AG09319 (cell line): ENCODE measurements at places on chromosomes 13 and 19.
A peak's percentile ranks its signal among the peaks of the same experiment; 100 is the strongest.

- peak; percentile 96 for DNase-seq
Measured at GRCh38 chr19:56507446-56508289, at the start of gene ZNF471. TSS of gene ZNF471 (plus strand) at chr19:56507855. CDS start at chr19:56511572, 3,717 bp downstream.

GRCh38 chr13:63287926-63288325, 1872.3 kb upstream of the PCDH20 start:
- no peak for DNase-seq

- no peak for DNase-seq
Measured at GRCh38 chr19:35256566-35256965, 7.8 kb downstream of the LSR start.

DNA sequence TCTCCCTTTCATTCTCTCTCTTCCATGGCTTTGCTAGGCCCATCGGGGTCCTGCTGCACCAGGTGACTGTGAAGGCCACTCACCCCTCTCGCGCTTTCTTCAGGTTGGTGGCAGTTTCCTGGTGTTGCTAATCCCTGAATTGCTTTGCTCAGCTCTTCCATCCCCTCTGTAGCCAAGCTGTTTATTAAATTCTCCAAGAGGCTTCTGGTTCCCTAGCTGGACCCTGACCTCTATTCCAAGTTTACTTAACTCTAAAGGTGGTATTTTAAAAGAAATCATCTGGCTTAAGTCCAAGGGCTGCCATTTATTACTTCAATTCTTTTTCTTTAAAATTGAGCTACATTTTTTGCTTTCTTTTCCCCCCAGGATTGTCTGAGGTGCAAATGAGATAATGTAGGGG, 32.7 kb upstream of the MICU2 start:
- DNase-seq, result no peak

DNA sequence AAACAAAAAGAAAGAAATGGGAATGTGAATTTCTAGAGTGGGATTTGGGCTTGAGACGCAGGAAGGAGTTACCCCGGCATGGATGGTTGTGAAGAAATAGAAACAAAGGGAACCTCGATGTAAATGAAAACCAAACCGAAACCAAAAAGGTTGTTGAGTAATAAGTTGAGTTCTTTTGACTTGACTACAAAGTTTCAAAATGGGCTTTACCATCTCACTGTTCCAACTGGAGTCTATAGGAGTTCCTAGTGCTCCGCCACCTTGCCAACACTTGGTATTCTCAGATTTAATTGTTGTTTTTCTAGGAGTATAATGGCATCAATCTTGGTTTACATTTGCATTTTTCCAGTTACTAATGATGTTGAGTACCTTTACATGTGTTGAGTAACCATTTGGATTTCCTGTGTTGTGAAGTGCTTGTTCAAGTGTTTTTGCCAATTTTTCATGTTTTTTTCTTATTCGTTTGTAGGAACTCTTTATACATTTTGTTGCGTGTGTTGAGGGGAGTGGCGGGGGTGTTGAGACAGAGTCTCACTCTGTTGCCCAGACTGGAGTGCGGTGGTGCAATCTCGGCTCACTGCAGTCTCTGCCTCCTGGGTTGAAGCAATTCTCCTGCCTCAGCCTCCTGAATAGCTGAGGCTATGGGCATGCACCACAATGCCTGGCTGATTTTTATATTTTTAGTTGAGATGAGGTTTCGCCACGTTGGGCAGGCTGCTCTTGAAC, 9.2 kb downstream of the UBE2S start:
- DNase-seq, result no peak

DNA sequence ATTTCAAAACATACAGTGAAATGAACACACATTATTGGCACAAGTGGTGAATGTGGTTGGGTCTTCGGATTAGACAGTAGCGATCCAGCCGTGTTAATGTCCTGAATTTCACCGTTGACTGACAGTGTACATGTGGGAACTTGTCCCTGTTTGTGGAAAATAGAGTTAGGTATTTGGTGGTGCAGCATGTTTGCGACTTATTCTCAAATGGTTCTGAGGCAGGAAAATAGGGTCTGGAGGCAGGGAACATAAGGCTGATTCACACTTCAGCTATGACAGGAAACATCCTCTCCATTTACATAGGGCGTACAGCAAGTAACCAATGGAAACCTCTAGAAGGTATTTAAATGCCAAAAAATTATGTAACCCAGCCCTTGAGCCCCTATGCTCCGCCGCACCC, 4.2 kb downstream of the LGALS7B start:
- DNase-seq, result no peak

GRCh38 chr13:20126541-20127261, 34.2 kb downstream of the GJA3 start:
- no peak for DNase-seq

DNA sequence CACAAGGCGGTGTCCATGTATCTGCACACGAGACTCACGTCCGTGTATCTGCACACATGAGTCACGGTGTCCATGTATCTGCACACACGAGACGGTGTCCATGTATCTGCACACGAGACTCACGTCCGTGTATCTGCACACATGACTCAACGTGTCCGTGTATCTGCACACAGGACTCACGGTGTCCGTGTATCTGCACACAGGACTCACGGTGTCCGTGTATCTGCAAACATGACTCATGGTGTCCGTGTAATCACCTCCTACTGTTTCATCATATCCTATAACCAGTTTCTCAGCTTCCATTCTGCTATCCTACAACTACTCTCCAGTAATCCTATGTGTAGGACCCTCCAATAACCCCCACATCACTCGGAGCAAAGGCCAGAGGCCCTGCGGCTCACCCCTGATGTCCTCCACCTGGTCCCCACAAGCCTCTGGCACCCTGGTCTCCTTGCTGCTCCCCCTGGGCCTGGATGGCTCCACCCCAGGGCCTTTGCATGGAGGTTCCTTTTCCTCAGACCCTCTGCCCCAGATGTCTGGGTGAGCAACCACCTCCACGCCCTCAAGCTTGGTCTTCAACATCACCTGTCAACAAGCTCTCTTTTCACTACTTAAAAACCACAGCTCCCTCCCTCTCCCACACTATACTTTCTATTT, 2.5 kb upstream of the TMEM255B start:
- no peak for DNase-seq

DNA sequence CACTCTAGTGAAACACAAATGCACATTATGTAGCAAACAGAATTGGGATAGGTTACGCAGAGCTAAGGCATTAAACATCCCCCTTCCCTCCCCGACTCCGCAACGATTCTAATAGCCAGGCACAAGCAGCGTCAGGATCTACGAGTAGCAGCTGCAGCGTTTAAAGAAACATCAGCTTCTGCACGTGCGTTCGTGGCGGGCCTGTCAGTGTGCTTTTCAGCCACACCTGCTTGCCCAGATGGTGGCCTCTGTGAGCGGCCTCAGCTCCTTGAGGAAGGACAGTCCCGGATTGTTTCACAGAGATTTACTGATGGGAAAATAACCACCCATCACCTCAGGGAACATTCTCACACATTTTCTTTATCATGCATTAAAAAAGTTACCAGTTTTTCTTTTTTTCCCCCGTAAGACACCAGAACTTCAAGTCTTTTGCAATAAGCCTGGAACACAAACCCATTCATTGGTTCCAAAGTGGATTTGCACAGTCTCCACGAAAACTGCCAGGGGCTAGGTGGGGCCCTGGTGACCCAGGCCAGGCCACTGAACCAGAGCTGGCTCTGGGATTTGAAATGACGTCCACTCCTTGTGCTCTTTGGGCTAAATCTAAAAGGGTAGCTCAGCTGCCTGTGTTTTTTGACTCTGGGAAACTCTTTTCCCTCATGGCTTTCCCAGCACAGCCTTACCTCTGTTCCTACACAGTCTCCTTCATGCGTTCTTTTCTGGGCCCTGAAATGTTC, 325.5 kb downstream of the KCNRG start:
- no peak for DNase-seq

GRCh38 chr19:11010041-11010440, 49.2 kb downstream of the SMARCA4 start:
- DNase-seq, result no peak

DNA sequence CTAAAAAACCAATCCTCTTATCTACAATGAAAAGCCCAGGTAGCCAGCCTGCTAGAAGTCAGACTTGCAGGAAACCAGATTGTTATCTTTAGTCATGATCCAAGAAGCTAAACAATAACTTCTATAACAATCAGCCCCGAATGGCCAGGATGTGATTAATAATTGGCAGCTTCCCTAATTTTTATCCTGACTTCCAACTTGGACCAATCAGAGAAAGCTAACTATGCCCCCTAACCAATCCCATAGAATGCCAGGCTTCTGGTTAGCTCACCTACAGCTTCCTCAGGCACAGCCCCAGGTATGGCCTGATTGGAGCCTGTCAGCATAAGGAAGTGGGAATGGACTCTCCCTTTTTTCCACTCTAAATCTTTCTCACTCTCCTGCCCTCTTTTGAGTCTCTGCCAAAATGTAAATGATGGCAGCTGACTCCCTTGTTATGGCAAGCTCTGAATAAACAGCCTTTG, 394.9 kb downstream of the DLEU7 start:
- no peak for DNase-seq

DNA sequence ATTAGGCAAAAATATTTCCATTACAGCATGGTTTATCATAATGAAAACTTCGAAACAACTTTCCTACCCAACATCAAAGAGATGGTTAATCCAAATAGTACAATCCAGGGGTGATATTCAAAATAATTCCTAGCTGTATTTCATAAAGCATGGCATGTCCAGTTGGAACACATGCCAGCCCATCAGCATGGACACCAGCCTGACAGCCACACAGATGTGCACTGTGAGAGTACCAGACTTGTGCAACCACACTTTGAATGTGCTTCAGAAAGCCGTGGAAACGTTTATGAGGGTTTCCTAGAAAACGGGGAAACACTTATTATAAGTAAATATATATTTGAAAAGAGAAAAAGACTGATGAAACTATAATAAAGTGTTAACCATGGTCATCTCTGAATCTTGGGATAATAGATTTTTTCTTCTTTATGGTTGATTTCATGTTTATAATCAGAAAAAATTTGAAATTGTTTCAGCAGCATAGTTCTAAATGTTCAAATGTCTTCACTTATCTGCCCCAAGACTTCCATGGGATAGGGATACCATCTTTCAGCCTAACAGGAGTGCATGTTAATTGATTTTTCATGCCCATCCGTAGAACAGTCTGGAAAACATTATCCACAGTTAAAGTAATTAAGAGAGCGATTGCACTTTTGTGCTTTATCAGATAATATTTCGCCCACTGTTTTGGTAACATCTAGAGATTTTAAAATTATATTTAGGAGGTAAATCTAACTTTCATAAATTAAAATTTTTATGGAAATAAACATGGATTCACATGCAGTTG, 242.6 kb upstream of the IRS2 start:
- DNase-seq, result no peak

DNA sequence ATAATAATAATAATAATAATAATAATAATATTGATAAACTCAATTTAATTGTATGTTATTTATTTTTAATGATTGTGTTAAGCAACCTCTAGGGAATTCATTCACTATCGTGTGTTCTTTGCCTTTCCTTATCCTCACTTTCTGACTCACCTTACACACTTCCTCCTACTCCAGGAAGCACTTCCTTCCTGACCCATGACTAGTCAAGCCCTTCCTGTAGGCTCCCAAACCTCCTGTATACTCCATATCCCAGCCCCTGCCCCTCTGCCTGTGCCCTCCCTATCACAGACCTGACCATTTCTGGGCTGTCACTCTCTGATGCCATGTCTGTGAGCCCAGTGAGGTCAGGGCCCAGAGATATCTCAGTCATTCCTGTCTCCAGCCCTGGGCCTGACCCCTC, 7.6 kb downstream of the LGALS4 start:
- no peak for DNase-seq

DNA sequence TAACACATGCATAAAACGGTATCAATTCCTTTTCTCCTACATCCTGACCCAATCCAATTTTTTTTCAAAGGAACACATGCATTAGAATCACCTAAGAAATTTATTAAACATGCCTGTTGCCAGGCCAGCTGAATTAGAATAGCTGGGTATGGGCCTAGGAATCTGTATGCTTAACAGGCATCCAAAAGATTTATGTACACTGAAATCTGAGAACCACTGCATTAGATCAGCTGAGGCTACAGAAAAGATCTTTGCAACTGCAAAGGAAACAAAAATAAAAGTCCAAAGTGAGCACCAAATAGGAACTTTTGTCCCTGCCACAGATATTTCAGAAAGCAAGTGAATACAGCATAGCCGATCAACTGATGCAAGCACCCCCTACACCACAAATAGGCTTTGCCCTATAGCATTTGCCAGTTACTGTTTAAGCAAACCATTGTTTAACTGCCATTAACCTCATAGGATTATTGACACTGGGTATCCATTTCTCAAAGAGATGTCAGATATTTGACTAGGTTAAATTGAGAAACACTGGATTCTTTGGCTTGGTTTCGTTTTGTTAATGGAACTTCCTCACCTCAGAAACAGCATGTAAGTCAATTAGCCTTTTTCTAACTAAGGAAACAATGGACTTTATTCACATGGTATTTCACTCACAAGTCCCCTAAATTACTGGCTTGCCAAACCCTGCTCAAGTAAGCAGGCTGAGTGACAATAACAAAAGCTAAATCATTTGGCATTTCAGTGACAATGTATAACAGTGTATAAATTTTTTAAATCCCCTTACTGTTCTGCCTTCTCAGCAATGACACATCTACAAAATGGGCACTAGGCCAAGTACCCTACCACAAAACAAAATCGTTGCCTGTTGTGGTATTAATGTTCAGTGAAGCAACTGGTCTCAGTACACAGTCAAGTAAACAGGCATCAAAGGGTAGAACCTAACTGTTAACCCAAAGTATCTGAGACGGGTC, 67.8 kb downstream of the SUCLA2 start:
- no peak for DNase-seq
